ENCODE measurements at places on chromosomes 12 and 14. TPM values are rescaled to one million over a fixed set of nuclear protein-coding genes. Genes with fewer than 3 reads are reported as not detected.

OR4K14 gene
- total RNA-seq = not detected

LRRK2 gene
- 0.13 TPM for total RNA-seq

OTX2 gene
- 33.9 TPM for total RNA-seq

CCDC38 gene
- total RNA-seq = not detected

RFLNA gene
- 6.4 TPM for total RNA-seq

IFI27 gene
- 0.76 TPM for total RNA-seq

NTF3 gene
- total RNA-seq = 1.2 TPM

GALNT16 gene
- total RNA-seq = 6.3 TPM

BCL2L2 gene
- 13.3 TPM for total RNA-seq
